T1000 (cell line): ENCODE measurements at places on chromosomes 11 and 22.

- DNase-seq = peak; percentile 6
Observed at GRCh38 chr22:17121233-17122195, at the start of gene TMEM121B. TMEM121B (minus strand) TSS chr22:17121360; CDS start chr22:17121127, 233 bp downstream.

DNA sequence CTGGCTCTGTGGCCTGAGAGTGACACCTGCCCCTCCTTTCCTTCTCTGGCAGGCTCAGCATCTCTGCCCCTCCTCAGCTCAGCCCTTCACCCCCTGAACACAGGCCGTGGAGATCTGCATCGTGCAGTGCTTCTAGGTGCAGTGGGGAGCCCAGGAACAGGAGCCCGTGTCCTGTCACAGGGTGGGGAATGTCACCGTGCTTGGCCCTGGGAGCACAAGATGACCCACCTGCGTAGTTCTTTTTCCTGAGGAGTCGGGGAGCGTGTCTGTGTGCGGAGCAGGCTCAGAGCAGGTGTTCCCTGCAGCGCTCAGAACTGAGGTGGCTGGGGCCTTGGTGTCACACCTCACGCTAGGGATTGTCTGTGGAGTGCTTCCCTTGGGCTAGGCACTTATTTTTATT is 10.6 kb downstream of the TBC1D22A start:
- no peak for DNase-seq

- DNase-seq = no peak
Observed at GRCh38 chr11:26651916-26652315, 69.9 kb downstream of the SLC5A12 start.

DNA sequence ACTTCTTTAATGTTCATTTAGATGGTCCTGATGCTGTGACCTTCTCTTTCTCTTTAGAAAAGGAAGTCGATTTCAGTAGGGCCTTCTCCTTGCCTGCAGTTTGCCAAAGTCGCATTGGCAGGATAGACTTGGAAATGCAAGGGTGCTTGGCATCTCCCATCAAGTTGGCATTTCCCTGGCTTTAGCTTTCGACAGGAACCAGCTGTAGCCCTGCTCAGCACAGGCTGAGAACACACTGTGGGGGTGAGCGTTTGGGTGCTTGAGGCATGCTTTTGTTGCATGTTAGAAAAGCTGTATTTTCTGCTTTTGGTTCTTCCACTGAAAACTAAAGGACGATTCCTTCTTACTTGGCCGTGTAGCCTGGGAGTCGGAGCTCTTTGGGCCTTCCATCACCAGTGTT is 37.7 kb downstream of the LDLRAD3 start:
- no peak for DNase-seq

DNA sequence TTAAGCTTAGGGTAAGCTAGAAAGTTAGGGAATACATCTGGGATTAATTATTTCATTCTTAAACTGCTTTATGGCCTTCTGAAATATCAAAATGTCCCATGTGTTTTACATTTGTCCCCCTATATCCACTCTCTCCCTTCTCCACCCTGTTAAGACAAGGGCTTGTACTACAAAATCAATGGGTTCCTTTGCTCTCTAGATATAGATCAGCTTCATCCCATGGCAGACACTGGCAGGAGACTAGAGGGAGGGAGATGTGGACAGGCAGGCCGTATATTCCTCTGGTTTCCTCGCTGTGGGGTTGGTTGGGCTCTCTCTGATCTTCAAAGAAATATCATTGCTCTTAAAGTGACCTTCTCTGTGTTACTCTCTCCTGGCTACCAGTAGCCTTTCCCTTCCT is 1281.0 kb downstream of the LRRC4C start:
- DNase-seq = no peak

GRCh38 chr11:127470306-127470884 is 469.8 kb upstream of the KIRREL3 start:
- DNase-seq = no peak

DNA sequence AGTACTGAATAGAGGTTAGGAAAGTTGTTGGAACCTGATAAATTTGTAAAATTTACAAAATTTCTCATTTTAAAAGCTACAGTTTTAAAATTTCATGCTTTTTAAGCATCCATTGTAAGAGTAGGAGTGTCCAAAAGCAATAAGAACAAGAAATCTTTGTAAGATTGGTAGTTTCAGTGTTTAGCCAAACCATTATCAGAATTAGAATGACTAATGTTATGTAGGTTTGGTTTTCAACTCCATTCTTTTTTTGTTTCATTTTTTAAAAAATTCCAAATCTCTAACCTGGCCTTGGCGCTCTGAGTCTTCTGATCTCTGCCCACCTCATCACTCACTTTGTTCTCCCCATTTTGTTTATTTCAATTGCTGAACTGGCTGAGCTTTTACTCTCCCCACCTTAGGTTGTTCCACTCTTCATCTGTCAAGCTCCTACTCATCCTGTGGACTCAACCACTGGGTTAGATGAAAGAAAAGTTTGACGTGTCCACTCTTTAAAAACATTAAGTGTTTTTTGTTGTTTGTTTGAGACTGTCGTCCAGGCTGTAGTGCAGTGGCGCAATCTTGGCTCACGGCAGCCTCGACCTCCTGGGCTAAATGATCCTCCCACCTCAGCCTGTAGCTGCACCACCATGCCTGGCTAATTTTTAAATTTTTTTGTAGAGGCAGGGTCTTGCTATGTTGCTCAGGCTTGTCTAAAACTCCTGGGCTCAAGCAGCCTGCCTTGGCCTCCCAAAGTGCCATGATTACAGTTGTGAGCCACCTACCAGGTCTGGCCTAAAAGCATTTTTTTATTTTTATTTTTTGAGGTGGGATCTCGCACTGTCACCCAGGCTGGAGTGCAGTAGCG is 14.0 kb downstream of the EP300 start:
- DNase-seq = no peak

- DNase-seq = no peak
Observed at GRCh38 chr11:70618431-70619101, 220.2 kb downstream of the CTTN start.

DNA sequence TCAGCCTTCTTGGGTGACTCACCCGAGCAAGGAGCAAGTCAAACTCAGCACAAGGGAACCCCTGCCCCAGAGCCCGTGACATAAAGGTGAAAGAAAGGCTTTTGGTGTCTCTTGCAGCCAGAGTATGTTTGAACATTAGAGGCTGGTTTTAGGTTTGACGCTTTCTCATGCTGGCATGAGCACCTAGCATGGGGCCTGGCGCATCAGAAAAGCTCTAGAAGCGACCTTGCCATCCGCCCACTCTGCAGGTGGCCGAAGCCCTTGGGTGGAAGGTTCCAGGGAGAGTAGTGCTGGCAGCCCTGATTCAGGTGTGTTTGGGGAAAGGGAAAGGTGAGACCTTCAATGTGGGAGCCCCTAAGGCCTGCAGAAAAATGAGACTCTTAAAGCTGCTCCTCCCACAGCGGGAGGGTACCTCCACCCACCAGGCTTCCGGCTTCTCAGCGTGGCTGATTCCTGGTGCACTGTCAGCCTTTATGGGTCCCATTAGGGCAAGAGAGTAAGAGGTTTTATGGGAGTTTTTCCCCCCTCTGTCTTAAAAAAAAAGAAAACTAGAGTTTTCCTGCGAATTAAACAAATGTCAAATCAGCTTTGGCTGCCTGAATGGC is 88.4 kb downstream of the GRIK4 start:
- no peak for DNase-seq

GRCh38 chr11:131902421-131902820 is 532.0 kb downstream of the NTM start:
- DNase-seq = no peak

DNA sequence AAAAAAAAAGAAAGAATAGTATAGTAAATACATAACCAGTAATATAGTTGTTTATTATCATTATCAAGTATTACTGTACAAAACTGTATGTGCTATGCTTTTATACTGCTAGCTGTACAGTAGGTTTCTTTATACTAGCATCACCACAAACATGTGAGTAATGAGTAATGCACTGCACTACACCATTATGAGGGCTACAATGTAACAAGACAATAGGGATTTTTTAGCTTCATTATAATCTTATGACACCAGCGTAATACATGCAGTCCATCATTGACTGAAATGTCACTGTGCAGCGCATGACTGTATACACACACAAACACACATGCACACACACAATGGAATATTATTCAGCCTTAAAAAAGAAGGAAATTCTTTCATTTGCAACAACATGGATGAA is 111.5 kb upstream of the ZBED5 start:
- no peak for DNase-seq

GRCh38 chr11:77752516-77752915 is 68.0 kb downstream of the RSF1 start:
- DNase-seq = no peak

DNA sequence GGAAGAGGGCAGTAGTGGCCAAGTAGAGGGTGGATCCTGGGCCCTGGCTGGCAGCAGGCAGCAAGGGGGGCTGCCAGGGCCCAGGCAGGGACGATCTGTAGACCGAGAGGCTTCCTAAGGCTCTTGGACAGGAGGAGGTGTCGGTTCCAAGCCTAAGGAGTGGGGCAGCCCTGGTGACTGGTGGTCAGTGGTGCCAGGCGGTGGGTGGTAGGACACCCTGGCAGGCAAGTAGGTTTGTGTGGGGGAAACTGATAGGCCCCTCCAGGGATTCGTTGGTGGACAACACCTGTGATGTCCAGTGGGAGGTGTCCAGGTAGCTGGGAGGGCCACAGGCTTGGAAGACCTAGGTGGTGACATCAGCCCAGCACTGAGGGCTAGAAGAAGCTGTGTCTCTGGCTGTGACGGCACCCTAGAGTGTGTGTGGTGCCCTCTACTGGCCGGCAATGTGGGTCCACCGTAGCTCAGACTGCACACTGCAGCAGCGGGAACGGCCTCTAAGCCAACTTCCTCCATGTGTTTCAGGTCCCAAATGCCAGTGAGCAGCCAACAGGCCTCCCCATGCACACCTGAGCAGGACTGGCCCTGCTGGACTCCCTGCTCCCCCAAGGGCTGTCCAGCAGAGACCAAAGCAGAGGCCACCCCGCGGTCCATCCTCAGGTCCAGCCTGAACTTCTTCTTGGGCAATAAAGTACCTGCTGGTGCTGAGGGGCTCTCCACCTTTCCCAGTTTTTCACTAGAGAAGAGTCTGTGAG is 9.4 kb upstream of the SAMM50 start:
- peak; percentile 16 for DNase-seq

- no peak for DNase-seq
Observed at GRCh38 chr11:1161410-1162137, 3.8 kb downstream of the MUC5AC start.

- no peak for DNase-seq
Observed at GRCh38 chr22:37077802-37078448, 26.4 kb downstream of the KCTD17 start.

GRCh38 chr11:93773601-93774200 is 10.4 kb upstream of the MED17 start:
- no peak for DNase-seq

- DNase-seq = no peak
Observed at GRCh38 chr11:19912115-19912957, 199.7 kb downstream of the NAV2 start.

DNA sequence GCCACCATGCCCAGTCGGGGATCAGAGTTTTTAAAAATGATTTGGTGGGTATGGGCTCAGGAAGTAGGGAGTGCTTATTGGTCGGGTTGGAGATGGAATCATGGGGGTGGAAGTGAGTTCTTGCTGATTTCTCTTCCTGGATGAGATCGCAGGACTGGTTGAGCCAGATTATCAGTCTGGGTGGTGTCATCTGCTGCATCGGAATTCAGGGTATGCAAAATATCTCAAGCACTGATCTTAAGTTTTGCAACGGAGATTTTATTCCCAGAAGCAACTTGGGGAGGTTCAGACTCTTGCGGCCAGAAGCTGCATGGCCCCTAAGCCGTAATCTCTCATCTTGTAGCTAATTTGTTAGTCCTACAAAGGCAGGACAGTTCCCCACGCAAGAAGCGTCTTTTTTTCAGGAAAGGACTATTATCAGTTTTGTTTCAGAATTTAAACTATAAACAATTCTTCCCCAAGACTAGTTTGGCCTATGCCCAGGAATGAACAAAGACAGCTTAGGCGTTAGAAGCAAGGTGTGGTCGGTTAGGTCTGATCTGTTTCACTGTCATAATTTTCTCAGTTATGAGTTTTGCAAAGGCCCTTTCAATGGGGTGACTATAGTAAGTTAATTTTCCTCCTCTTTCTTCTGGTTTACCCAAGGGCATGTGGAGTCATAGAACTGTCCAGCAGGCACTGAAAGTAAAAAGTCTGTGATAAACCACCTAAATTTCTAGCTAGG is 1.4 kb upstream of the PIWIL3 start:
- no peak for DNase-seq

DNA sequence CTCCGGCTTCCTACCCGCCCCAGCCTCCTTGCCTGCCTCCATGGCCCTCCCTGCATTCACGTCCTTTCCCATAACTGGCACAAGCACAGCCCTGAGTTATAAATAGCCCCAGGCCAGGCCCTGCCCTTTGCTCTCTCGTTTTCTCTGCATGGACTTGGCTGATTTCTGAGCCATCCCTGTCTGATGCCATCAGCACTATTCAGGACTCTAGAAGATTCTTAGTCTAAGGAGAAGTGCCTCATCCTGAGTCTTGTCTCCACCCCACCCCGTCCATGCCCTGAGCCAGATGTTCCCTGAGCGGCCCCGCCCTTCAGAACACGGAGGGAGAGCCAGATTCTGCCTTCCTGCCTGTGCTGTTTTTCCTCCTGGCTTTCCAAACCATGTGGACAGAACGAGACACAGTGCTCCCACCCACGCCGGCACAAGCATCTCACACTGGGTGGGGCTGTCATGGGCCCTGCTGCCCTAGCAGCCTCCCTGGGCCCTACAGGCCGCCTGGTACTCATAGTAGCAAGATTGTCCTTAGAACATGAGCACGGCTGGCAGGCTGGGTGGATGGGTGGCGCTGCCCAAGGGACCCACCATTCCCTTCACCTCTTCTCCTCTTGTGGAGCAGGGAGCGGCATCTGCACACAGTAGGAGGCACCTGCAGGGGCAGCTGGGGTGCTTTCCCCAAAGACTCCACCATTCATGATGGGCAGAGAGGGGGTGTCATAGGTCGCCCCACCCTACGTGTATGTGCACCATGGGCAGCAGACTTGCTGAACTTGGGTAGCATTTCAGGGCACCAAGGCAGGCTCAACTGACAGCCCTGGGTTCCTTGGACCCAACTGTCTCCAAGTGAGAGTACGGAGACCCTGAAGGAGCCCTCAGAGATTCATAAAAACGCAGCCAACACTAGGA is 76.9 kb downstream of the BCR start:
- no peak for DNase-seq

DNA sequence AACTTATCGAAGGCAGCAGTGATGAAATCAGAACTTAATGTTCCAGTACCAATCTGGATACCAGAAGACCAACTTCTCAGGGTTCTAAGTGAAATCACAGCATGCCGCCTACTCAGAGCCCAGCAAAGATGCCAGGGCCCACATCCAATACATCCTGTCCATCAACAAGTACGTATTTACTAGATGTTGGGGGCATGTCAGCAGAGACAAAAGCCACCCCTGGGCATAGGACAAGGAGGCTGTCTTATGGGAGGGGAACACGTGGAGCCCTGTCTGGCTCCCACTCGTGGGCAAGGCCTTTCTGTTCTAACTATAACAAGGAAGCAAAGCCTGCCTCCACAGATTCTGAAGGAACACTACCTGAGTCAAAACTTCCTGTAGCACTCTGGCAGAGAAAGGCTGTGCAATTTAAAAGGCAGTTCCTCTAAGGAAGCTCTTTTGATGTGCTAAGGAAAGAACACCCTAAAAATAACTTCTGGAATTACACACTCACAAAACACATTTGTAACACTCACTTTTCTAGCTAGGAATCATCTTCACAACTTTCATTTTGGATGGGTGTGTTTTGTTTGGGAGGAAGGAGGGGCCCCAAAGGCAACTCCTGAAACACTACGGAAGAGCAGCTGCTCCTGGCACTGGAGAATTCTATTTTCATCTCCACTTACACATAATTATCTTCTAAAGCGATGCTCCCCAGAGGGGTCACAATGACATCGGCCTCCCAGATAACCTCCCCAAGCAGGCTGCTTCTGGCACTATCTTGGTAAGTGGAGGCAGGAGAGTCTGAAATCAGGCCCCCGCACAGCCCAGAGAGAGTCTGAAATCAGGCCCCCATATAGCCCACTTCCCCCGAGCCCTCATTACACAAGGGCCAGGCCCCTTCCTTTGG is 14.2 kb downstream of the SMCO4 start:
- DNase-seq = no peak
